PC-3 (cell line): ENCODE measurements at places on chromosomes 3 and 15. TPM values are rescaled to one million over a fixed set of nuclear protein-coding genes. Genes with fewer than 3 reads are reported as not detected.

DNA sequence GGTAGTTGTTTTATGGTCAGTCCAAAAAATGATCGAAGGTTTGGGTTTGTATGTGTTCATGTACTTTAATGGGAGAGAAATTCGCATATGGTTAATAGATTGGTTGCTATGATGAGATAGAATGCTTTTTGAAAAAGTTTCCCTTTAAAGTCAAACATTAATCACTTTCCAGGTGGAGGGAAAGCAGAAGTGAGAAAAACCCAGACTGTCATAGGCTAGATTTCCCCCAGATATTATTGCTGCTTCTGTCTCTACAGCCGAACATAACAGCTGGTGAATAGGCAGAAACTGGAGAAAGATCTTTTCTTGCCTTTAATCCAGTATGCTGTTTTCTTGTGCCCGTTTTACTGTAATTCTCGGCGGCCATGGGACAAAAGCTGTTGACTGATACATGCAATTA lies 287.6 kb downstream of the SOX2 start:
- no peak for DNase-seq

- DNase-seq = no peak
Observed at GRCh38 chr3:12808587-12808986, 12.1 kb downstream of the CAND2 start.

GRCh38 chr3:69181592-69182211 lies 59.3 kb upstream of the LMOD3 start:
- peak; percentile 48 for DNase-seq

DNA sequence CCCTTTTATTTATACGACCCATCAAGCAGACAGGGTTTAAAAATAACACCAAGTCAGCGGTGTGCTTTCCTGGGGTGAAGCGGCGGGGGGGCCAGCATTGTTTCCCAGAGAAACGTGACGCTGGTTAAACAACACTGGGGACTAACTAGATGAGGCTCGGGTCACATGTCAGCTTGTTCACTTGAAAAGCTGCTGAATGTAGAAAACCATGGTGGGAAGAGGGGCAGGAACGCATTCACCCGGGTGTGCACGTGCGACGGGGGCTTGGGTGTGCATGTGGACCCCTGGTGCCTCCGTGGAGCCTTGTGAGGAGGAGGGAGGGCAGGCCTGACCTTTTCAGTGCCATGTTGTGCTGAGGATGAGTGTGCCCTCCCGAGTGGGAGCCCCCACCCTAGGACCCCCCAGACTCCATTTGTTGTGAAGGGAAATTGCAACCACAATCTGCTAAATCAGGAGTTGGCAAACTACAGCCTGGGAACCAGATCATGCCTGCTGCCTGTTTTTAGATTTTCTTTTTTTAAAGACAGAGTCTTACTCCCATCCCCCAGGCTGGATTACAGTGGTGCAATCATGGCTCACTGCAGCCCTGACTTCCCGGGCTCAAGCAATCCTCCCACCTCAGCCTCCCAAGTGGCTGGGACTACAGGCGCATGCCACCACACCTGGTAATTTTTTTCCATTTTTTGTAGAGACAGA lies 70.4 kb upstream of the CMTM7 start:
- DNase-seq = no peak

DNA sequence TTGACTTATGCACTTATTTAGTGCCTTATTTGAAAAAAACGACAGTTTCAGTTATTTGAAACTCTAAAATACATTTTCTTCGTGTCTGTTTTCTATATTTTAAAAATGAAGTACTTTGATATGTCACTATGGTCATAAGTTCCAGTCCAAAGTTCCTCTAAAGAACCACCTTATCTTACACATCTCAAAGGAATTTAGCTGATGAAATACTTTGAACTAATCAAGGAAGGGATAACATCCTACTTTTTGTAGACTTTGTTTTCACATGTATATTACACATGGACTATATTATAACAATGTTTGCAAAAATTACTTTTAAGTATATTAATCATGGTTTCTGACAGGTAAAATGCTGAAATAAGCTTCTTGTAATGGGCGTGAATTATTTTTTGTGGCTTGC lies 265.8 kb upstream of the ZNF717 start:
- peak; percentile 48 for DNase-seq

P2RY14 gene
- not detected in 2 replicates for total RNA-seq

LARP6 gene
- total RNA-seq = 133 and 166 TPM in 2 replicates

GRCh38 chr3:197336348-197336747 lies 37.9 kb upstream of the DLG1 start:
- DNase-seq = no peak

- DNase-seq = no peak
Observed at GRCh38 chr15:38307251-38307650, 54.6 kb downstream of the SPRED1 start.

- DNase-seq = no peak
Observed at GRCh38 chr3:133459400-133459799, 59.5 kb downstream of the BFSP2 start.

GRCh38 chr3:104992676-104993075 lies 374.0 kb upstream of the ALCAM start:
- DNase-seq = no peak

ZNF620 gene
- total RNA-seq = 1.8 and 2.5 TPM in 2 replicates

DNA sequence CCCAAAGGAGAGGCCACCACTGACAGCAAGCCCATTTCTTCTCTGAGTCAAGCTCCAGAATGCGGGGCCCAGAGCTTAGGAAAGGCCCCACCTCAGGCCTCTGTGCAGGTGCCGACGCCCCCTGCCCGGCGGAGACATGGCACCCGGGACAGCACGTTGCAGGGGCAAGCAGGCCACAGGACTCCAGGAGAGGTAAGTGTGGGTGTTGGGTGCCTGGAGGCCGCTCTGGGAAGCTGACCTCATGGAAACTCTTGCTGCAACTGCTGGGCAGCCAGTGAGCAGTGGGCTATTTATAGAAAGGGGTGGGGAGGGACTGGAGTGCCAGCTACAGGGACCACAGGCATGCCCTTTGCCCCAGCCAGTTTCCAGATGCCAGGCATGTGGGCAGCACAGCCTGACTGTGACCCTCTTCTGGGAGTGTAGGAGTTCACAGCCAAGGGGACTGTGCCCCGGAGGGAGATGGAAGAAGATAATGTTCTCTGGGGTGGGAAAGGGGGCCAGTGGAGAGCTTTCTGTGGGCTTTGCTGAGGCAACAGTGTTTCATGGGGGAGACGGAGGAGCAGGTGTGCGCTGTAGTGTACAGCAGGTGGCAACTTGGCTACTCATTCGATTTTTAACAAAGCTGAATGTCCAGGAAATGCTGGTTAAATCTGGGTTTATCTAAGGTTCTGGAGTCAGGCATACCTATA lies 23.7 kb downstream of the ALPK3 start:
- DNase-seq = no peak

PARP15 gene
- total RNA-seq = not detected in 2 replicates

- DNase-seq = no peak
Observed at GRCh38 chr15:89052474-89052873, 35.8 kb upstream of the ABHD2 start.

FSD2 gene
- not detected in 2 replicates for total RNA-seq

DNA sequence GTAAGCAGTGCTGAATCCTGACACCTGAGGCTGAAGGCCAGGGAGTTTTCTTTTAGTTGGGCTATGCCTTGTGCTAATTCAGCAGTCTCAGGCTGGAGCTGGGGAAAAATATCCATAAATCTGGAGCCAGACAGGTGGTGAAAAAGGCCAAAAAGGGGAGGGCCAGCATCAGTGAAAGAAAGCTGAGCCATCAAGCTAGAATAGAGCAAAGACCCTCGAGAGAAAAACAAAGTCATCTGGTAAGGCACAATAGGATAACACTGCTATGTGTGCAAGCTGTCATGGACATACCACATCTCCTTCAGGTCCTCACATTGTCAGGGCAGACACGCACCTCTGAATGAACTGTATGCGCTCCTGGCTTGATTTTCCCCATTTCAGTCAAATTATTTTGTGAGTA lies 687.9 kb downstream of the SQOR start:
- DNase-seq = no peak

GRCh38 chr3:140170612-140171011 lies 235.6 kb downstream of the CLSTN2 start:
- DNase-seq = no peak

DNA sequence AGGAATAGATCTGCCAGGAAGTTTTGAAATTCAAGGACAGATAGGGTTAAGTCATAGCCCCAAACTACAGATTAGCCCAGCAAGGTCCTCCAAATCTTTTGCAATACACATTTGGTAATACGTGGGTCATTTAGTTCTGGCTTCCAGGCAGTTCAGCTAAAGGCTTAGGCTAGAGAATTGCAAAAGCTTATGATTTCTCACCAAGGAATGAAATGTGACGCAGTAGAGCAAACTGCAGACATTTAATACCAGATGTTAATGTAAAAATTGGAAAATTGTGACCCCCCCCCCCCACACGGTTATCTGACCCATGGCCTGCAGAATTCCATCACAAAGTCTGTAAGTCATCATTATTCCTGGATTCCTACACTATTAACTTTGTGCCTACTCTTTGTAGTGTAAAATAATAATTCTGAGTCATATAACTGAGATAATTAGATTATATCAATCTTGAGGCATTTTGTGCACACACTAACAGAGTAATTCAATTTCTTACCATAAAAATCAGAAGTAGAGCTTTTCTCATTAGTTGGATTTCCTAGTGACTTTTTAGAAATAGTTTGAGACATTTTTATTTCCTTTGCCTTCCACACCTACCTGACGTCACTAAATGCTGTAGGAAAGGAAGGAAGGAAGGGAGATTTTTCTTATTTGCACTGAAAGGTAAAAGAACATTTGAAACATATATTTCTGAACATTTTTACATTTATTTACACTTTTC lies 235.2 kb downstream of the DTWD1 start:
- no peak for DNase-seq

DNA sequence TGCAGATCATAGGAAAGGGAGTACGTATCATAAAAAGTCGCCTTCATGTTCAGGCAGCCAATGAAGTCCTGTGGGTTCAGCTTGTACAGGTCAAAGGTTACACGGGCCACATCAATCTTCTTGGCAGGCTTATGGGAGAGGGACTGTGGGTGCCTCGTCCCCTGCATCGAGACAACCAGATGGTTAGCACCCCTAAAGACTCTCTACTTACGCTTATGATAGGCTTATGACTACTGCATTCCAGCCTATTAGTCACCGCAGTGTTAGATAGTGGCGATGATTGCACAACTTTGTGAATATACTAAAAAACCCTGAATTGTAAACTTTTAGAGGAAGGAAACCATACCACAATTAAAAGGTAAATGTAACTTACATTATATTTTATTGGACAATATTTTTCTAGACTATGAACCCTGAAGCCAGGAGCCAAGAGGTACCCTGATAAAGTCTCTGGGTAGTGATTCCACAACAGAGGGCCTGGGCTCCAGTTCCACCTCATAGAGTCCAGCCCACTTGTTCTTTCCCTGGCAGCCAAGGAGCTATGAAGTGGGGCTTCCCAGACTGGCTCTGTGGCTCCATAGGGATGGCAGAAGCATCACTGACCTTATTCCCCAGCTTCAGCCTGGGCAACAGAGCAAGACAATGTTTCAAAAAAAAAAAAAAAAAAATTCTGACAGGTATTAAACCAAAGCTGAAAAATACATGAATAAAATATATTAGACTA lies 2.5 kb upstream of the FANCD2 start:
- DNase-seq = peak; percentile 76

PLAAT1 gene
- not detected in 2 replicates for total RNA-seq

GRCh38 chr3:109018828-109019227 lies 65.1 kb upstream of the GUCA1C start:
- DNase-seq = peak; percentile 35

- peak; percentile 66 for DNase-seq
Observed at GRCh38 chr3:168878655-168879054, 782.9 kb upstream of the GOLIM4 start.

CASR gene
- not detected in 2 replicates for total RNA-seq

DNA sequence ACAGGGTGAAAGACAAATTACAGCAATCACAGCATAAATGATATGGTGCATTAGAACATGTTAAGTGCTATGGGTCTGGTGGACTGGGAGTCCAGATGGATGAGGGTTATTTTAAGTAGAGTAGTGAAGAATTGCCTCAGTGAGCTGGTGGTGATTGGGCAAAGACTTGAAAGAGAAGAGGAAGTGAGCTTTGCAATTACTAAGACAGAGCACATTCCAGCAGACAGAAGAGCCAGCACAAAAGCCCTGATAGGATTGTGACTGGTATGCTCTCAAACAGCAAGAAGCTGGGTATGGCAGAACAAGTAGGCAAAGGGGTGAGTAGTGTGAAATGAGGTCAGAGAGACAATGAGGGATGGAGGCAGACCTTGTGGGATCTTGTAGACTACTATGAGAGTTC lies 2.1 kb upstream of the ACKR4 start:
- DNase-seq = peak; percentile 1

- DNase-seq = no peak
Observed at GRCh38 chr15:32831485-32831884, 113.7 kb downstream of the GREM1 start.

ASB14 gene
- total RNA-seq = not detected in 2 replicates

DNA sequence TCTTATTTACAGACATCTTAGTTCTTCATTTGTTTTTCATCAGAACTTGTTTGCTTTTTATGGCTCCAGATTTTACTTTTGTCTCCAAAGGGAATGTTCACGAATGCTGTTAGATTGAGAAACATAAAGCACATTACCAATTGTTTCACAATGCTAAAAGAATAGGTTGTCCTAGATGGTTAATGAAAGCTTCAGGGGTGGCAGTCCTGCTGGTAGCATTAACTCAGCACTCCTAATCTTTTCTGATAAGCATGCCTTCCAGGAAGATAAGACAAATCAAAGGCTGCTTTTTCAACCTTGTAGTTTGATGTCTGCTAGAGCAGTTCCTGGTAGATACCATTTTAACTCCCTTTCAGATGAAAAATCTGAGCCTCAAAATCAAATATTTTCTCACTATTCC lies 619.4 kb downstream of the PYDC2 start:
- no peak for DNase-seq

ENTPD3 gene
- total RNA-seq = 6.0 and 7.1 TPM in 2 replicates

HIGD2B gene
- total RNA-seq = 0.11 TPM in 1 of 2 replicates, not detected in the other

DNA sequence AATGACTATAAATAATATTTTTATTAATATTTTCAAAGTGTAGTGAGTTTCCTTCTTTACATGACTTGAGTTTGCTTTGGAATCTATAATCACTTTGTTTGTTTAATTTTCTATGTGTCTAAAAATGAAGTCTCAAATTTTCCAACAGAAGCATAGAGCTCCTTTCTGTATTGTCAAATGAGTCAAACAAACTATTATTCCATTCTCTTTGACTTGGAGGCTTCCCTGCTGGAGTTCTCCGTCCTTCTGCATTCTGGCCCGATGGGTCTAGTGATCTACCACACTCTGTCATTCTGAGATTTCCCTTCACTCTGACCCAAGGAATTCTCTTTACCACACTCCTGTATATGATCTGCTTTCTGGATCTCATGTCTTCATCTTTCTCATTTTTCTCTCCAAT lies 30.1 kb downstream of the POLR2M start:
- DNase-seq = no peak
